Type B pancreatic cell (in vitro differentiated cells): ENCODE measurements at places on chromosomes 1 and 21. TPM values are rescaled to one million over a fixed set of nuclear protein-coding genes. Genes with fewer than 3 reads are reported as not detected.
A peak's percentile ranks its signal among the peaks of the same experiment; 100 is the strongest.

- H3K4me3 ChIP-seq, result peak overlapping the region; percentile 76
- peaks cover 75% of the 10 kb centered on the region for H3K27me3 ChIP-seq
- no peaks in the 10 kb centered on the region for H3K36me3 ChIP-seq
- DNase-seq, result no peak
These were observed 158.1 kb downstream of the RUNX1 start for GRCh38 chr21:34890724-34891612.

The SPRR5 gene
- not detected in 2 replicates for total RNA-seq

GRCh38 chr21:45040739-45041138 is 33.6 kb upstream of the ADARB1 start:
- peaks cover 5% of the 10 kb centered on the region for H3K4me1 ChIP-seq
- no peaks in the 10 kb centered on the region for H3K36me3 ChIP-seq
- peaks cover 20% of the 10 kb centered on the region for H3K27me3 ChIP-seq
- H3K4me3 ChIP-seq, result no peak overlapping the region
- H3K27ac ChIP-seq, result no peak overlapping the region

DNA sequence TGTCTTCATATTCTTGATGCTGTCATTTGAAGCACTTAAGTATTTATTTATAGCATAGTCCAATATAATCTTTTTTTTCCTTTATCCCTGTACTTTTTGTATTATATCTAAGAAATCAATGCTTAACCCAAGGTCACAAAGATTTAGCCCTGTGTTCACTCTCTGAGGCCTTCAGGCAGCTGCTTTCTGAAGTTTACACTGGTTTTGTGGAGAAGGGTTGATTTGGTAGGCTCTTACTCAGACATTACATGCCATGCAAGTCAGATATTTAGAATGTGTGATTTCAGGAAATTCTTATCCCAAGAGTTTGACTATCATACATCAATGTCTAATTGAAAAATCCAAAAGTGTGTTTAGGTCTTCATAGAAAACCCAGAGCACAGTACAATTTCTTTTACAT is 56.3 kb downstream of the PALMD start:
- H3K4me1 ChIP-seq, result no peaks in the 10 kb centered on the region
- H3K4me3 ChIP-seq, result no peak overlapping the region
- no peaks in the 10 kb centered on the region for H3K36me3 ChIP-seq

DNA sequence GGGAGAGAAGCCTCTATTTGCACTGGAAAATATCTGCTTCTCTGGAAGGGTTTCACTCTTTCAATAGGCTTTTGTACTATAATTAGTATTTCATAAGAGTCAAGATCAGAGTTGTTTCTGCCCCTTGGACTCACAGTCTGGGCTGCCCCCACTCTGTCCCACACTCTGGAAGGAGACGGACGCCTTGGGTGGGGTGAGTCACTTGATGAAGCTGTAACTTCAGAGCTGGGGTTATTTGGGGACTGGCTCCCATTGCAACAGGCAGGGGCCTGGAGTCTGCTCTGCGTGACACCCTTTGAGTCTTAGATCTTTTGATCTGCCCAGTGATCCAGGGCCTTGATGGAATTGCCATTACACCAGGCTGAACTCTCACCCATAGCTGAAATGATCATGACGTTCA is 4.0 kb upstream of the KCNA10 start:
- H3K27me3 ChIP-seq, result peaks cover 64% of the 10 kb centered on the region
- H3K36me3 ChIP-seq, result no peaks in the 10 kb centered on the region
- H3K4me3 ChIP-seq, result no peak overlapping the region
- DNase-seq, result no peak
- no peak overlapping the region for H3K27ac ChIP-seq
- H3K4me1 ChIP-seq, result no peaks in the 10 kb centered on the region

- no peak for DNase-seq
- peaks cover 11% of the 10 kb centered on the region for H3K36me3 ChIP-seq
- peaks cover 6% of the 10 kb centered on the region for H3K4me1 ChIP-seq
- no peak overlapping the region for H3K4me3 ChIP-seq
- no peaks in the 10 kb centered on the region for H3K27me3 ChIP-seq
- no peak overlapping the region for H3K27ac ChIP-seq
These were observed 11.6 kb downstream of the MTARC1 start for GRCh38 chr1:220798338-220798737.

DNA sequence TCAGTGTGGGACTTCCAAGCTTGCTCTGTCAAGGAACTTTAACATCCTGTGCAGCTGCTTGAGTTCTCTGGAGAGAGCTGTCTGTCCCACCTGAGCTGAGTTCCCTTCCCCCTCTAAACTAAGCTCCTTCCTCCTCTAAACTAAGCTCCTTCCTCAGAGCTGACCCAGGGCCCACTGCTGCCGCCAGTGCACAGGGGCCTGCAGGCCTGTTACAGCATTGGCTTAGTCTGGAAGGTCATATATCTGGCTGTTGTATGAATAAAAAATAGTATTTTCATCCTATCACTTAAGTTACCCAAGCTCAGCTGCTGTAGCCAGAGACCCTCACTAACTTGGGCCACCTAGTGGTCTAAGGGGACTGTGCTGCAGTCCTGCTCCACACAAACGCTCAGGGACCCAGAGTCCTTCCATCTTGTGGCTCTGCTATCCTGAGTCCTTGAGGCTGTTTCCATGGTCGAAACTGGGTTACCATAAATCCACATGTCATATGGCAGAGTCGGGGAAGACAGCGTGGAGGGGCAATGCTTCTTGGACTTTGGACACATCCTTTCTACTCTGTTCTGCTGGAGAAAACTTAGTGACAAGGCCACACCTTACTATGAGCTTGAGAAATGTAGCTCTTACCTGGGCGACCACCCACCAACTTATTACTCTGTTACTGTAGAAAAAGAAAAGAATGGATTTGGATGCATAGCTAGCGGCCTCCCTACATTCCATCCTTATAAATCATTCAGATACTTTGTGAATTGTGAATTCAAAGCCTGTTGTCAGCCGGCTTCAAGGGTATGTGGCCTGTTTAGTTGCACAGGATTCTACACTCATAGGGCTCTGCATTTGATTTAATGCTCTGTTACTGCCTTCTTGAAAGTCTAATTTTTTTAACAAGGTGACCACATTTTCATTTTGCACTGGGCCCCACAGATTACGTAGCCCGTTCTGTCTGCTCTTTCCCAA is 71.4 kb upstream of the GCLM start:
- H3K27me3 ChIP-seq, result no peaks in the 10 kb centered on the region
- no peak for DNase-seq
- no peak overlapping the region for H3K27ac ChIP-seq
- no peaks in the 10 kb centered on the region for H3K36me3 ChIP-seq
- H3K4me1 ChIP-seq, result no peaks in the 10 kb centered on the region

DNA sequence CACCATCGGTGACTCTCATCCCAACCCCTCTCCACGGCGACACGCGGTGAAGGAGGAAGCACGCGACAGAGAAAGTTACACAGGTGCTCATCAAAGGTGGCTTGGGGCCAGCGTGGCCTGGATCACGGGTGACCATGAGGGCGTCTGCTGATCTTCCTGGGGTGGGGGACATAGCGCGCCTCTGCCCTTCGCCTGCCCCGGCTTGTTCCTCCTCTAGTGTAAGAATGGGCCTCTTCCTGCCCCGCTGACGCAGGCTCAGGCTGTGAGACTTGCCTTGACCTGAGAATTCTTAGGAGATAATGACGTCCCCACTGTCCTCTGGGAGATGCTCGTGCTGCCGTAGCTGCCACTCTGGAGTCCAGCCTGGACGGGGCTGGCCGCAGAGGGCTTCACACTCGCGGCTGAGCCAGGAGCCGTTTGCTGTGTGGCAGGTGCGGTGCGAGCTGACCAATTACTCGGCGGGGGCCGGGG is 39.0 kb upstream of the TMEM52 start:
- peaks cover 16% of the 10 kb centered on the region for H3K27me3 ChIP-seq
- no peak overlapping the region for H3K27ac ChIP-seq
- no peak overlapping the region for H3K4me3 ChIP-seq
- no peaks in the 10 kb centered on the region for H3K36me3 ChIP-seq
- DNase-seq, result no peak
